ENCODE measurements at places on chromosomes 4 and X.

- DNase-seq, result no peak
These were observed 10.1 kb upstream of the MPP1 start for GRCh38 chrX:154815274-154815818.

DNA sequence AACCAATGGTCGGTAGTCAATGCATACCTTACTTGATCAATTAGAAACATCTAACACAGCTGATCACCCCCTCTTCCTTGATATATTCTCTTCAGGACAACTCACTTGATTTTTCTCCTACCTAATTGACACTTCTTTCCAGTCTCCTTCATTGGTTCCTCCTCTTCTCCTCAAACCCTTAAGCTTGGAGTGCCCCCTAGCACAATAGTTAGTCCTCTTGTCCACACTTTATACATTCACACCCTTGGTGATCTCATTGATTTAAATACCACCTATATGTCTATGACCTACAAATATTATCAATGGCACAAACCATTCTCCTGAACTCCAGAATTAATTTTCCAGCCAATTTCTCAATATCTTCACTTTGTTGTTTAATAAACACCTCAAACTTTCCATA, 724.0 kb downstream of the ADGRL3 start:
- no peak for DNase-seq

DNA sequence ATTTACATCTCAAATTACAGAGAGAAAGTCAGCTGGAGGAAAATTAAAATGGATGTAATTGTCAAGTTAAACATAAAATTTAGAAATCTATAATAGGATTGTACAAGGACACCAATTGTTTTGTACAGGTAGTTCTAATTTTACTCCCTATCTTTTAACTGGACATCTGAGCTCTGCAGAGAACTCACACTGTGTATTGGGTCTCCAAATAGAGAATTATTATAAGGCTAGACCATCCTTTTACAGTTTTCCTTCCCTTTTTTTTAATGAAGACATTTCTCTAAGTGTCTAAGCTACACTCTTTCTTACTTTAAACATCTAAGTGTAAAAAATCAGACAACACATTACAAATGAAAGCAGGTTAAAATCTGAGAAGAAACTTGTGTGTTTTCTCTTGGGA, 78.4 kb upstream of the GC start:
- no peak for DNase-seq

DNA sequence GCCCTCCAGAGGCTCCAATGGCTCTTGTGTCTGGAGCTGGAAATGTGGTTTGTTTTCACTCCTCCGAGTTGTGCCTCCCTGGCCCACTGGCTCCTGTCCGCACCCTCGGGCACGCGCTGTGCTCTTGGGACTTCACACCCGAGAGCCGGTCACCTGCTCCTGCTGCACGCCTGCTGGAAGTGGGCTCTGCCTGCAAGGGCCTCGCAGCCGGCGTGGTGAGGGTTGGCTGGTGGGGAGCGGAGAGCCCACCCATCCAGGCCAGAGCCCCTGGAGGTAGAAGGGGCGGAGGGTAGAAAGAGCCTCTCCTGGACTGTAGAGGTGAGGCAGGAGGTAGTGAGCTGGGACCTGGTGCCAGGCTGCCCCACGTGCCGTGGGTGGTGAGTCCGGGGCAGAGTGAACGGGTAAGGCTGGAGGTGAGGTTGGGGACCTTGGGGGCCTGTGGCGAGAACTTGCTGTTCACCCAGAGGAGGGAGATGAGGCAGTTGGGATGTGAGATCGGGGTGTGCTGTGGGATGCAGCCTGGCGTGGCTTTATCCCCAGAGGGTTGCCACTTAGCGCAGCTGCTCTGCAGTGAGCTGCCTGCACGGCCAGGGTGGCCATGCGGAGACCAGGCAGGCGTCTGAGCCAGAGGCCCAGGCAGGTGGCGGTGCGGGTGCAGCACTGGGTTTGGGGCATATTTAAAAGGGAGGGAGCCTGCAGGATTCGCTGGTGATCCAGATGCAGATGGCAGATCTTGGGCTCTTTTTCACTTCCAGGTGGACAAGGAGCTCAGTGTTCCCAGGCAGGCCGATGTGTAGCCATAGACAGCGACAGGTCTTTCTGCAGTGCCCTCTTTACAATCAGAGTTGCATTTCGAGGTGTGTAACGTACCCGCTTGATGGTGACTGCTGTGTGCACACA, 48.8 kb downstream of the PCGF3 start:
- DNase-seq, result no peak

DNA sequence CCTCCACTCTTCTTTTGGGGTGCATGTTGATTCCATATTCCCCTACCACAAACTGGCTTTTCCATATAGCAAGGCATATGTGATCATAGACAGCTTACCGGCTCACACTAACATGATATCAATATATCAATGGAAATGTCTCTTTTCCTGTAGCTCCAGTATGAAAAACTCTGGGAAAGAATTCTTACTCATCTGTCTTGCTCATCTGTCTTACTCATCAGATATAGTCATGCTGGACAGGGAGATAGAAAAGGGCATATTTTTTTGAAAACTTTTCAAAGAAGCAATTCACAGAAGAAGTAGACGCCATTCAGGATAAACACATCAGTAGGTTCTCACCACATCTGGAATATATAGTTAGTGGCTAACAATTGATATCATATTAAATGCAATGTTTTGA, 794.7 kb downstream of the RAB28 start:
- DNase-seq, result peak; percentile 21

DNA sequence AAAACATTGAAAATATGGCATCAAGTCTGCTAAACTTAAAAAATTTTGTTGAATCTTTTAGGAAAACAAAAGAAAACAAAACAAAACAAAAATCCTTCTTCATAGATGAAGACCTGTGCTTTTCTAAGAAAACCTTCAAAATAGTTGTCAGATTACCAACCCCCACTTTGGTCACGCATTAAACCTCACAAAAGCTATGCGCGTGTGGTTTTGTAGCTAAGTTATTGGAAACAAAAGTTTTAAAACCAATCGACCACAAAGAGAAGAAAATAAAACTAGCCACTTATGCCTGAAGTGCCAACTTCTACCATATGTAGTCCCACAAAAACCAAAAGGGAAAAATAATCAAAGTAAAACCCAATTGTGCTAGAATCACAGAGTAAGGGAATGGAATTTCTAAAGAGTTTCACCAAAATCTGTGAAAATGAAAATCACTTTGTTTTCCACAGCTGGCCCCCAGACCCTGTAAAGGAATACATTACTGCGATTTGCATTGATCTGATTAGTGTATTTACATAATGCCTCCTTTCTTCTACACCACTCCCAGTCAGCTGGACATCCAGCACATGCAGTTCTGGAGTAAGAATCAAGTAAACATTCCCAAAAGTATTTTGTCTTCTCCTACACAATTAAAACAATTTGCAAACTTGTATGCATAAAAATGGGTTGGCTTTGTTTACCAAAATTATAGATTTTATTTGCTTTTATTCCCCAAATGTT, 330.1 kb upstream of the DKK2 start:
- DNase-seq, result no peak

GRCh38 chrX:45445745-45446412, 245.2 kb upstream of the DIPK2B start:
- peak; percentile 86 for DNase-seq

DNA sequence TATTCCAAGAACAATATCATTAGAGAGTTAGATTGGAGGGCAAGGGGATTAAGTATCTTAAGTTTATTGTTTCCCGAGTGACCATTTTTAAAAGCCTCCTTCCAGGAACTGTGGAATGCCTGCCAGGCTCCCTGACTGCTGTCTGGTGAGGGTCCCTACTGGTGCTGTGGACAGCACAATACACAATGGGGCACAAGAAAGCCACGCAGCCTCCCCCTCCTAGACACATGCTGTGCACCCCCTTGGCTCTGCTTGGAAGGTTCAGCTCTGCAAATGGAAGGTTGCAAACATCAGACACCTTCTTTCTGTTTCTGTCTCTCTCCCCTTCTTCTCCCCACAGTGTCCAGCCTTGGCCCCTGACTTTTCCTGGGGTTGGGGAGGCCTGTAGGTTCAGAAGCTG, 153.2 kb downstream of the SHROOM3 start:
- DNase-seq, result no peak

DNA sequence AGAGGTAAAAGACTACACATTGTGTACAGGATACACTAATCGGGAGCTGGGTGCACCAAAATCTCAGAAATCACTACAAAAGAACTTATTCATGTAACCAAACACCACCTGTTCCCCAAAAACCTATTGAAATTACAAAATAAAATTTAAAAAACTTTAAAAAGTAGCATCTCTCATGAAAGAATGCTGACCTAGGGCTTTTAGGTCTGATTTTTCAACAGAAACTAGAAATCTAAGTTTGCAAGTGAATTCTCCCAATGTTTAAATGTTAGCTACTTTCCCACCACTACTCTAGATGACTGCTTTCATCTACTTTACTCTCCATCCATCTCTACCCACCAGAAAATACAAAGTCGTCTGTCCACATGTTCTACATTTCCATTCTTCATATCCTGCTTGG, 1447.7 kb downstream of the RPA4 start:
- DNase-seq, result no peak

DNA sequence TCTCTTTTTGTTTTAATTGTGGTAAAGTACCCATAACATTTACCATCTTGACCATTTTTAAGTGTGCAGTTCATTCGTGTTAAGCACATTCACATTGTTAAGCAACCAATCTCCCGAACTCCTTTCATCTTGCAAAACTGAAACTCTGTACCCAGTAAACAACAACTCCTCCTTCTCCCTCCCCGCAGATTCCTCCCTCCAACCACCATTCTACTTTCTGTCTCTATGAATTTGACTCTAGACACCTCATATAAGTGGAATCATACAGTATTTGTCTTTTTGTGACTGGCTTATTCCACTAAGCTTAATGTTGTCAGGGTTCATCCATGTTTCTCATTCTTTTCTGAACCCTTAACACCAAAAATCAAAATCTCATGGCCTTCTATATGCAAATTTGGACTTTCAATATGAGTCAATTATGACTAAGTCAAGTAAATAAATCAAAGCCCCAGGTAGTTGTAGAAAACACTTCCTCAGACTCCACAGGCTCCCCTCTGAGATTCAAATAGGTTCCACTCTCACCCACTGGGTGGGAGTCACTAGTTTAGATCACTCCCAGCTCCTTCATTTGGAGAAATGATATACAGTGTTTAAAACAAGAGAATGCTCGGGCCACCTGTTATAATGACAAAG, 9.8 kb upstream of the RTL5 start:
- DNase-seq, result no peak

DNA sequence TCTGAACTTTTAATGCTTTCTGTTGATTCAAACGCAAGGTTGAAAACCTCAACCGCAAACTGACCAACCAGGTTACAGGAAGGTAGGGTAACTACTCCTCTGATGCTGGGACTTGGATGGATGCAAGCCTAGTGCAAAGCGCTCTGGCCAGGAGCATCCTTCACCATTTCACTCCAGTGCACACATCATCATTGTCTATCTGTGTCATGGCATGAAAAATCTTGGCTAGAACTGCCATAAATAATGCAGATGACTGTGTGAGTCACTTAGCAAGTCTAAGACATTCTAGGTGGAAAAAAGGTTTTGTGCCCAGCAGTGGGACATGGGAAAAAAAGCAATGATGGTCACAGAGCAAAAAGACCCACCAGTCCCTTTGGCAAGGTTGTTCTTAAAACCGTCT, 10.9 kb downstream of the ADGRA3 start:
- peak; percentile 56 for DNase-seq

DNA sequence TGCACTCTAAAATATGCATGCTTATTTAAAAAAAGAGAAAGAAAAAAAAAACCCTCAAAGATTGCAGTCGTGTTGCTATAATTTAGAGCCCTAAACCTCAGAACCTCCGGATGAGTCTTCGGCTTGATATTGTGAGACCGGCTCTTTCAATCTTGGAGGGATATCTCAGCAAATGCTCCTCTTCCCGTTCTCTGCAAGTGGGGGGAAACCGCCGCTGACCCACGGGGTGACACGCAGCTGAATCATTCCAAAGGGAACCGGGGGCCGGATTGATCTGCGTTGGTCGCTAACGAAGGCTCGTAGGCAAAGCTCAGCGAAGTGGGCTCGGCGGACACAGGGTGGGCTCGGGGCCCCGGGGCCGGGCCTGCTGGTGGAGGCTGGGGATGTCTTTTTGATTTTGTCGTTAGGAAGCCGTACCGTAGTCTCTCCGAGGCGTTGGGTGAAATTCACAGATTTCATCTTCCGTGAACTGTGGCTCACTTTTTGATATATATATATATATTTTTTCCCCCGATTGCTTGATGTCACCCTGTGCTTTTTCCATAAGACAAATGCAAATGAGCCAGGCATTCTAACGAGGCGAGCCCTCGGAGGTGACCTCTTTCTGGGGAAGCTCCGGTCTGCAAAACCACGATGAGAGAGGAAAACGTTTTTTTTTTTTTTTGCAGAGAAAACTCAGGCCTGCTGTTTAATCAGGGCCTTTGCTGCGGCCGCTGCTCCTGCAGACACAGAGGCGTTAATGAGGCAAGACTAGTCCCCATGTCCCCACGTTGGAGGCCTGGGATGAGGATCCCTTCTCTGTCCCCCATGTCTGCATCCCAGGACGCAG, 110.7 kb upstream of the PPP2R3B start:
- no peak for DNase-seq

DNA sequence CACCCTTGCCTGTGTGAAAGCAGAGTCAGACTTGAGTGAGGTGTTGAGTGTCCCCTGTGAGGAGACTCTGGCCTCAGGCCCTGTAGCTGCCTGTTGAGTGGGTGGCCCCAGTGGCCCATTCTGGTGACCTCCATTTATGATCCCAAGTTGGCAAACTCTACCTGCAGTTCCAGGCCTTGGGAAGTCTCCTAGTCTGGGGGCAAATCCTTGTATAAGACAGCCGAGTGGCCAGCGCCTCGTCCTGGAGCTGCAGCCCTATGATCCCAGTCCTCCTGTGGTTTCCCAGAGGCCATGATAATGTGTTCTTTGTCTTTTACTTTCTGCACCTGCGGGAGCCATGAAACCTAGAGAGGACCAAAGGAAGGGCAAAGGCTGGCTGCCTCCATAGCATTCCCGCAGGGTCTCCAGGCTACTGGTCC, 58.7 kb downstream of the NBDY start:
- DNase-seq, result no peak

DNA sequence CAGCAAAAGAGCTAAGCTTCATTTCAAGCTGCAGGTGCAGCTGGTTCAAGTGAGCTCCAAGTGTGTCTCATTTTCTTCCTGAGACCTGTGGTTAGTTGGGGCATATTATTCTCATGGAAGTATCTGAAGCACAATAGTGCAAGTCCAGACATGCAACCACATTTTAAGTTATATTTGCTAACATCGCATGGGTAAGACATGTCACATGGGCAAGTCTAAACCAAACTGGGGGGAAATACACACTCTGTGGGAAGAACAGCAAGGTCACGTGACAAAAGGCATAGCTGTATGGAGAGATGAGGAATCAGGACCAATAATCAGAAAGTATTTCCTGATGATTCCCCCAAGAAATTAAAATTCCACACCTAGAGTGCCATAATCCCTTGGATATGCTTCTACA, 94.9 kb upstream of the NDP start:
- peak; percentile 80 for DNase-seq

- no peak for DNase-seq
These were observed 25.7 kb downstream of the GUCY1A1 start for GRCh38 chr4:155692361-155692760.

DNA sequence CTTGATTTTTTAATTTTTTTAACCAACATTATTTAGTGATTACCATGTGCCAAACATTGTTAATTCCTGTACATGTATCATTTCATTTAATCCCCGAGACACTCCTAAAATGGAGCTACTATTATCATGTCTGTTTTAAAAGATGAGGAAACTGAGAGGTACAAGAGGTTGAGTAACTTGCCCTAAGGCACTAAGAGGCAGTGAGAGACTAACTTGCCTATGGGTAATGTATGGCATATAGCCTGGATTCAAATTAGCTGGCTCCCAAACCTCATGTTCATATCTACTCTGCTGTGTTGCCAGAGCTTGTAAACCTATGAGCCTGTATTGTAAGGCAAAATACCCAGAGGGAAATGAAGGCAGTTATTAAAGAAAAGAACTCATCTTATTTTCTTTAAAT, 443.6 kb downstream of the IL15 start:
- peak; percentile 44 for DNase-seq

All from epithelial cell of esophagus (primary cell).